ENCODE measurements at places on chromosomes 3 and 15.

DNA sequence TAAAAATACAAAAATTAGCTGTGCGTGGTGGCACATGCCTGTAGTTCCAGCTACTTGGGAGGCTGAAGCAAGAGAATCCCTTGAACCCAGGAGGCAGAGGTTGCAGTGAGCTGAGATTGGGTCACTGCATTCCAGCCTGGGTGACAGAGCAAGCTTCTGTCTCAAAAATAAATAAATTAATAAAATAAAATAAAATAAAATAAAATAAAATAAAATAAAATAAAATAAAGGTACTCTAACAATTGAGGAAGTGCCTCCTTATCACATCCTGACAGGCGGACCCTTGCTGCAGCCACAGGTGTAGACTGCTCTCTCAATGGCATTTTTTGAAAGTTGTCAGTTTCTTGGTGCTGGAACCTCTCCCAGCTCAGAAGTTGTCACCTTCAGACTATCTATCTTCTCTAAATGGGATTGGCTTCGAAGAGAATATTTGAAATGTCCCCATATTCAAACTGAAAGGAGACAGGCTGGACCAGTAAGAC lies 304.1 kb downstream of the RORA start:
- DNase-seq: no peak

DNA sequence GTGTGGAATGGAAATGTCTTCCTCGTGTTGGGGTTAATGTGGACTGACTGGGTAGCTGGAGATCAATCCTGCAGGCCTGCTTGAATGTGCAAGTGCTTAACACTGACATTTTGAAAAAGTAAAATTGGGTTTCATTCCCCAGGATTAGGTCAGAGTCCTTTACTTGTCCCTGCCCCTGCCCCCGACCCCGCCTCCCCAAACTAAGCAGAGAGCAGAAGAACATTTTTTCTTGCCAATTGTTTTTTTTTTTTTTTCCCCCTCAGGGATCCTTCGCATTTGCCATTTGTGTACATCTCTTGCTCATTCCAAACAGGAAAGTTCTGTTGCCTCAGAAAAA lies 147.0 kb upstream of the NR2F2 start:
- DNase-seq: no peak

DNA sequence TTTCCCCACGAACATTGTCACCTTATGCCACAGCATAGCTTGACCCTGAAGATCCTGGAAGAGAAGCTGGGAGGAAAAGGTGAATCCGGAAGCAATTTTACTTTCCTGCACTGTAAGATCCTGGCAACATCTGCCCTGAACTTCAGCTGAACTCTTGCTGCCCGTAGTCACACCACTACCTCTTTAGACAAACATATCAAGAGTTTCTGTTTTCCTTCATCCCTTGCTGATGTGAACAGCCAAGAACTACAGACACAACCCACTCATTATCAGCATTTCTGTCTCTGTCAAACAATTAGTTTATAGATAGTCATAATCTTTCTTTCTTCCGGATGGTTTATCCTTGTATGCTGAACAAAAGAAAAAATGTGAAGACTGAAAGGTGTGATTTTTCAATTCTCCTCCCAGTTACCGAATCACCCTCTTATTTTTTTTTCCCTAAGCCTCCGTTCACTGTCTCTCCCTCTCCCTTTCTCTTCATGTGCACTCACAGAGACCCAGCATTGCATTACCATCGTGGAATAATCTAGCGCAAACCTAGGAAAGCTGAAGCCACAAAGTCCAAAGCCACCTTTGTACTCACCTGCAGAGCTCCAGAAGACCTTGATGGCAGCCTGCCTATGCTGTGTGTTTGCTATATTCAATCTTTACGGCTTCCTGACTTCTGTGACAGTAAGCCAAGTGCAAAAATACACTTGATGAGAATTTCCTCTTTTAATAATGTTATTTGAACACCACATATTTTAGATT lies 229.2 kb downstream of the CDIN1 start:
- DNase-seq: no peak

- no peak for DNase-seq
These were observed 1.5 kb downstream of the RBP1 start for GRCh38 chr3:139537795-139538621.

DNA sequence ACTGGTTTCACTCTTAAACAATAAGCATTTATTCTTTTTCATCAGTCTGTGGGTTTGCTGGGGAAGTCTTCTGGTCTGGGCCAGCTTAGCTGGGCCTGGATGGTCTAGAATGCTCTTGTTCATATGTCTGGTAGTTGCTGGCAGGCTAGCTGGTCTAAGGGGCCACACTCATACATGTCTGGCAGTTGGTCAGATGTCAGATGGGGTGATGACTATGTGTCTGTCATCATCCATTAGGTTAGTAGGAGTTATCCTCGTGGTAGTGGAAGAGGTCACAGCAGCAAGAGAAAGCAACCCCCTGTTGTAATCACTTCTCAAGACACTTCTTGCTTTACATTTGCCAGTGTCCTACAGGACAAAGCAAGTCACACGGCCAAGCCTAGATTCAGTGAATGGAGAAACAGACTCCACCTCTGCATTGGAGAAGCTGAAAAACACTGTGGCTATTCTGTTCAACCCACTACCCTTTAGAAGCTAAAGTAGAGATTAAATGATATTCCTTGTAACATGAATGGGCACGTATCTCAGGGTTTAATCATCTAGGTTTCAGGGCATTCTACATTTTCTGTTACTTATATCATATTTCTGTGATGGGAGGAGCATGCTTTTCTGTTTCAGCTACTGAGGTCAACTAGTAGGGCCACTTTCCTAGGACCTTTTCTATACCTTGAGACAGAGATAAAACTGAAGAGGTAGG lies 5.5 kb upstream of the ARID3B start:
- DNase-seq: no peak

GRCh38 chr15:27486051-27486450 lies 515.1 kb downstream of the GABRG3 start:
- DNase-seq: no peak

DNA sequence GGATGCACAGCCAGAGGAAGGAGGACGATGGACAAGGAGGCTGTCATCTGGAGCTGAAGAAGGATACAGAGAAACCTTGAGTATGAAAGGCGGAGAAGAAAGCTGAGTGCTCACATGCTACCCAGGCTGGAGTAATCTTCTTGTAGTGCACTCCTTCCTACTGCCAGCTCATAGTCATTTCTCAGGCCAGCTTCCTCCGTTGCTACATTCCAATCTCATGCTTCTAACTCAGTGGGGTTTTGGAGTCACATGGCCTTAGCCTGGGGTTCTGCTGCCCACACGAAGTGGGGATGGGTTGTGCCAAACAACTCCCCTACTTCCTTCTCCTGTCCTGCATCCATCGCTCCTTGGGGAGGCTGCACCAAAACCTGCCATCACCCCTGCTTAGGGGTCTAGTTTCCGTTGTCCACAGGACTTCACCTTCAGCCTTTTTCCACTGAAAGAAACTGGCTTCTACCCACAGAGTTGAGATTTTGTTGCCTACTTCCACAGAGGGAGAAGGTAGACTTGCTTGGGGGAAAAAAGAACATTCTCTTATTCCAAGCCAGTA lies 239.9 kb downstream of the EPHB1 start:
- DNase-seq: no peak

- no peak for DNase-seq
These were observed 9.4 kb downstream of the IGSF11 start for GRCh38 chr3:119025171-119025795.

GRCh38 chr3:196686436-196686835 lies 25.6 kb downstream of the CEP19 start:
- DNase-seq: no peak

- DNase-seq: no peak
These were observed 24.0 kb downstream of the BMF start for GRCh38 chr15:40084650-40085049.

DNA sequence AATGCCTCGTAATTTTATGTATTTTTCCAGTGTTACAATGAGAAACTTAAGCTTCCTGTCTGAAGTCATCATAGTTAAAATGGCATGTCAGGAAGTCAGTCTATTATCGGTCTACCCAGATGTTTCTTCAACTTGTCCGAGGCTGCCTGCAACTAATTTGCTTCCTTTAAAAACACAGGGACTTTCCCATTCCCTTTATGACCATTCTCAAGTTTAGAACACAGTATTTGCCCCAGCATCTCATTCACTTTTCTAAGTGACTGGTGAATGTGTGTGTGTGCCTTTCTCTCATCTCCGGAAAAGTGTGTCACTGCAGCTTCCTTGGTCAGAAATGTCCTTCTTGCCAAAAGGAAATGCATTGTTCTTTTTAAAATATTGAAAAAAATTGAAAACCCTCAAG lies 466.6 kb downstream of the RAP2B start:
- DNase-seq: no peak

GRCh38 chr3:128501431-128501830 lies 8.4 kb upstream of the GATA2 start:
- DNase-seq: no peak

DNA sequence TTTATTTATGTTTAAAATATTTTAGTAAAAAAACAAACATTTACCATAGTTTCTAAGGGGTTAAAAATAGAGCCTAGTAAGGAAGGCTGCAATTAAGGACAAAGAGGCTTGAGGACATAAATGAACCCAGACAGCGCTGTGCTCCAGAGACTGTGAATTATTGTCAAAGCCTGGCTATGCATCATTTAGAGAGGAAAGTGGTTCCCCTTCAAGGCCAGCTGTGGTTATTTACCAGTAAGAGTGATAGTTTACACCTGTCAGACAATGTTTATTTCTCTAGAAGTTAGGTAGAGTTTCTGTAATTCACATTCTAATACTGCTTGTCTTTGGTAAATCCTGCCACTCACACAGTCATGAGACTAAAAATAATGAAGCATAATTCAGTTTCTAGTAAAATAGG lies 32.4 kb upstream of the PIK3R4 start:
- no peak for DNase-seq
